Activated CD4-positive, alpha-beta T cell treated with anti-CD3 and anti-CD28 coated beads, Interleukin-2, Interleukin-4, amounts not matched to agents 100 ng/mL and 50 ng/mL, durations not matched to agents 16 hours and 8 hours (primary cell): ENCODE measurements at places on chromosomes 3 and 15.
A peak's percentile ranks its signal among the peaks of the same experiment; 100 is the strongest.

DNA sequence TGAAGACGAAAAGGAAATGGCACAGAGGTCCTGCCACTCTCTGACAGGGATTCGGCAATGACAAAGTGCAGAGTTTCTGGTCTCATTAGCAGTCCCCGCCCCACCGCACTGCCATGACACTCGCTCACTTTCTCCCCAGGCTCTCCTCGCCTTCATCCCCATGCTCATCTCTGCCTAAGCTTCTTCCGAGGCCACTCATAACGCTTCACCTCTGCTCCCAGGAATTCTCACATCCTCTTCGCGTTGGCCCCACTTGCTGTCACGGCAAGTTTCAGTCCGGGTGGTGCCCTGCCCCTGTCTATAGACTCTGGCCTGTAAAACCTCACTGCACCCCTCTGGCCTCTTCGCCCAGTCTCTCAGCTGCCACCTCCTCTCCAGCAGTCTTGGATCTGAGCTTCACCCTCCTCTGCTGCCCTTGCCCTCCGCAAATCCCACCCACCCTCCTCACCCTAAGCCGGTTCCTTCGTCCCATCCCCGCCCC is 654 bp downstream of the RUBCN start:
- peak; percentile 48 for DNase-seq

DNA sequence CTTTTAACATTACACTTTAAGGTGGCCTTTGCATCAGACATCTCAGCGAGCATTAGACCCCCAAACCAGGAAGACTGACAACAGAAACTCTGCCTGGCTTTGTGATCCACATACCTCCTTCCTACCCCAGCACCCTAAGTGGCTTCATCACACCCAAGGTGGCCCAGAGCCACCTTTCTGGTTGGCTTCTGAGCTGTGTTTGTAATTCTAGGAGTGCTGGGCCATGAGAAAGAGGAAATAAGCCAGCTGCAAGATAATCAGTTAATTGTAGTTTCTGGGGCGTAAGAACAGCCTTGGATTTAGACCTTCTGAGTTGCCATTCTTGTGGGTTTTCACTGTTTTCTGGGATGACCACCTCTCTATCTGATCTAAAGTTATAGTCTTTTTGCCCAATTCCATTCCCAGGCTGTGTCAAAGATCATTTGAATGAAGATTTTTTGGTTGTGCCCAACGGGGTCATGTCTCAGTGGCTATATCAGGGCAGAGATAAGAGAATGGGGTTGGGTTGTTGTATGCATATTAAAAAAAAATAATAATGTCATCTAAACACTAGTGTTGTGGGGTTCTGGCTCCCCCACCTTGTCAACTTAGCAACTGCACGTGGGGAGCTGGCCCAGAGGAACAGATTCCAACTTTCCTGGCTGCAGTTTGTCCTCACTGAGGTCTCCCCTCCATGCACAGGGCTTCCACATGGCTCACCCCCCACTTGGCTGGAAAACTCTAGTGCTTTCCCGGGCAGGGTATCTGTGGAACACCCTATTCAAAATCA is 234.8 kb upstream of the WNT5A start:
- DNase-seq: no peak

DNA sequence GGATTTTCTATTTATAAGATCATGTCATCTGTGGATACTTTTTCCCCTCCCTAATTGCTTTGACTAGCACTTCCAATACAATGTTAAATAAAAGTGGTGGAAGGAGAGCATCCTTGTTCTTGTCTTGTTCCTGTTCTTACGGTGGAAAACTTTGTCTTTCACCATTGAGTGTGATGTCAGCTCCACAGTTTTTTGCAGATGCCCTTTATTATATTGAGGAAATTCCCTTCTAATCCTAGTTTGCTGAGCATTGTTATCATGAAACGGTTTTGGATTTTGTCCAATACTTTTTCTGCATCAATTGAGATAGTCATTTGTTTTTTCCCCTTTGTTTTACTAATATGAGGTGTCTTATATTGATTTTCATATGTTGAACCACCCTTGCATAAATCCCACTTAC is 19.9 kb upstream of the IL20RB start:
- DNase-seq: no peak

- no peak for DNase-seq
Measured at GRCh38 chr15:68844856-68845550, 24.3 kb upstream of the ANP32A start.

GRCh38 chr3:30989276-30990030 is 95.0 kb upstream of the GADL1 start:
- DNase-seq: no peak

GRCh38 chr3:105490045-105490444 is 123.3 kb downstream of the ALCAM start:
- DNase-seq: no peak

- DNase-seq: no peak
Measured at GRCh38 chr15:101372960-101373525, 78.0 kb upstream of the SNRPA1 start.

DNA sequence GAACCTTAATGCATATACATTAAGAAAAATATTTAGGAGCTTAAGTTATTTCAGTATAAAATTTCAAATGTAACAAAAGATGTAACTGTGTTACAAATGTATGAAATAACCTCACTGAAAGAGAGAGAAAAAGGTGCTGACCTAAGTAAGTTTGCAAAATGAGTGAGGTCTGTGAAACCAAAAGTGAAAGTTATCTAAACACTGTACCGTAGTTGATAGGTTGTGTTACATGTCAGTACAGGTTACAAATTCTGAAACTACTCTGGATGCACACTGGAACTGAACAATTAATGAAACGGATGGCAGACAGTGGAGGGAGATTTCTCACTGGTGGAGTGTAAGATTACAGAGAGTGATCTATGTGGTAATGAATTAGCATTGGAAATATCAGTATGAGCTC is 420.7 kb downstream of the ZNF385D start:
- DNase-seq: peak; percentile 13

- peak; percentile 54 for DNase-seq
Measured at GRCh38 chr15:43253431-43254403, 13.0 kb downstream of the TGM5 start.

DNA sequence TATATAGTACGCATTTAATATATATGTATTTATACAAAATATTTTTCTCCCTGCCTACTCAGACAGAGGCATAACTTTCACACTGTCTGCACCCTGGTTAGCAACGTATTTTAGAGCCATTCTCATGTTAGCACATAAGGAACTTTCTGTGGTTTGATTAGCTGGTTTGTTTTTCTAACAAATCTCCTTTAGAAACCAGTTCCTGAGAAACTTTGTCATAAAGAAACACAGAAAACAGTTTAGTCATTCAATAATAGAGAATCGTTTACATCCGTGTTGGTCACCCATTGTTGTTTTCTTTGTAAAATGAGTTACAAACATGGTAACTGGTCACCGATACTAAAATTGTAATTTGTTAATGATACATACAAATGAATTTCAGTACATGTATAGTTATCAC is 5.9 kb upstream of the NGRN start:
- peak; percentile 77 for DNase-seq

DNA sequence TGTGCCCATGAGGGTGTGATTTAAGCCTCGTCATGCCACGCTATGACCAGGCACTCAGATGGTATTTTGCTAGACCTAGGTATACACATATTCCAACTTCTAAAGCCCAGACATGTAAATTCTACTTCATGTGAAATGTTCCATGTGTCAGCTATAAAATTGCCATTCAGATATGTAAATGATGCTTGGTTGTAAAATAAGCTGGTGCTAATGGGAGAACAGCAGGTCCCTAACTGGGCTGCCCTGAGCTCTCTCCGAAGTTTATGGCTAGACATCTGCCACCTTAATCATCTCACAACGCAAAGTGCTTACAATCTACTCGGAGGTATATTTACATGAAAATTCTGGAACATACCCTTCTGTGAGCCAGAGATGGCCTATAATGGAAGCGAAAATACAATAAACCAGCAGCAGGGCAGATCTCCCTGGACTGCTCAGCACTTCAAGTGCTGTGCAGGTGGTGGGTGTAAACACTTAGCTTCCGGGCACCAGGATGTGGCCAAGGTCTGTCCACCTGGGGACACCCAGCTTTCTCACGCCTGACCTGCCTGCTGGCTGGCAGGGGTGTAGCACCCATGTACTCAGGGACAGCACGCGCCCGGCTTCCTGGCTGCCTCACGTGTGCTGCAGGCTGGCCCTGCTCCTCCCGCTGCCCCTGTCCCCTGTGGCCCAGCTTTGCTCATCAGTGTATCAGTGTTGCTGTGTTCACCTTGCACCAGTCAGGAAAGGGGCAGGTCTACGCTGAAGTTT is 82.0 kb downstream of the CHDH start:
- DNase-seq: no peak

GRCh38 chr3:30524357-30525040 is 81.9 kb upstream of the TGFBR2 start:
- peak; percentile 33 for DNase-seq

- DNase-seq: no peak
Measured at GRCh38 chr15:39340903-39341645, 239.8 kb upstream of the THBS1 start.

DNA sequence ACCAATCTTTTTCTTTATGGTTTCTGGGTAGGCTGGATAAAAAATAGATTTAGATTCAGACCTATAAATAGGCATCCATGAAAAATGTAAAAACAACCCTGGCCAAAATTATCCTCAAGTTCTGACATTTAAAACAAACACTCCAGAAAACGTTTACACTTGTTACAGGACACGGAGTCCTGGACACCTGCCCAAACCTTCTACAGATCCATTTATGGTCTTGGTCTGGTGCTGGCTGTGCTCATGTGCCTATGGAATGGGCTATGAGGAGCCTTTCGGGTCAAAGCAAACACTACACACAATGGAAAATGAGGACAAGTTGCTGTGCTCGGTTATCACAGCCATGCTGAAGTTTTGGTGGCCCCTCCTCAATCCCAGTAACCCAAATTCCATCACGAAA is 108.1 kb downstream of the PDZRN3 start:
- no peak for DNase-seq

DNA sequence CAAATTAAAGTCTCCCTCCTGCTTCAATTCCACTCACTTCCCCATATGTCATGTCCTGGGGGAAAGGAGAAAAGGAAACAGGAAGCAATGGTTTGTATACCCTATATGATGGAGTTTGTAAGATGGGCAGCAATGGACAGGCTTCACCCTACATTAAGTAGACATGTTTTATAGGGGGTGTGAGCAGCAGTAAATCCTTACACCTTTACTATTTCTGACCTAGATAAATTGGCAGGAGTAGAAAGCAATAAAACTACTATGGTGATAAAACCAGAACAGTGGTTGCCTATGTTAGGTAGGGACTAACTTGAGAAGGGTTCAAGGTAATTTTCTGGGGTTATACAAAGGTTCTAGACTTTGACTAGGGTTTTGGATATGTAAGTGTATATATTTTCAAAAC is 301.7 kb downstream of the GBE1 start:
- DNase-seq: no peak

DNA sequence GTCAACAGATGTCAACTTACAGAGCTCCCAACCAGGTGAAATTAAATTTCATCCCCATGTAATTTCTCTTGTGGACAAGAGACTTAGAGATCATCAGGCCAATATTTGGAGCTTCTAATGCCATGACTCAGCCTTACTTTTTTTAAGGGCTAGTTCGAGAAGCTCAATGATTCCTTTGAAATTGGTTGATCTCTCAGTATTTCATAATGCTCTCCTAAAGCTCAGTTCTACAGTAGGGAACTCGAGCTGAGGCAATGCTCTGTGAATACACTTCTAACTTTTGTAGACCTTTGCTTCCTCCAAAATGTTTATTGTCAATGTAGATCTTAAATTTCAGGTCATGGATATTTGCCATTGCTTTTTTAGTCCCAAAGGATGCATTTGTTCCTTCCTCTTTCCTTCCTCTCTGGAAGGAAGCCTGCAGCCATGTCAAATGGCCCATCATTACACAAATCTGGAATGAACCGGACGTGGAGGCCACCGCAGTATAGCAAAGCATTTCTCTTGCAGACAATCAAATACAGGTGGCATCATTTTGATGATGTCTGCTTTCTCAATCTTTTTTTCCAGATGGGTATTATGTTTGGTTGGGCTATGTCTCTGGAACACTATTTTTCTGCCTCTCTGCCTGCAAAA is 28.3 kb downstream of the STARD5 start:
- no peak for DNase-seq

- no peak for DNase-seq
Measured at GRCh38 chr3:183743231-183743630, 45.6 kb downstream of the YEATS2 start.

DNA sequence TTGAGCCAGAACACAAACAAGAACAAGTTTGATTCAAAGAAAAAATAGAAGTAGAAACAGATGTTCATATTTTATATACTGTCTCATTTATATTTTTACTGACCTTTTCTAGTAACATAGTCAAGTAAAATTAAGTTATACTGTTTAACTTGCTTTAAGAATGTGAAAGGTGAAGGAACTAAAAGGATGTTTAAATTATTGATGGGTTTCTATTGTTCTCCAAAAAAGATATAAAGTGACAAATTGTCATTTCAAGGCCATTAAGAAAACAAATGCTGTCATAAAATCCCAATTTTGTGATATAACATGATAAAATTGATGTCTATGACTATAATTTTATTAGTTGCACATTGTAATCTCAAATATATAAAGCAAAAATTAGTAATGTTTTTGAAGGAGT is 7.3 kb downstream of the GPR149 start:
- no peak for DNase-seq

DNA sequence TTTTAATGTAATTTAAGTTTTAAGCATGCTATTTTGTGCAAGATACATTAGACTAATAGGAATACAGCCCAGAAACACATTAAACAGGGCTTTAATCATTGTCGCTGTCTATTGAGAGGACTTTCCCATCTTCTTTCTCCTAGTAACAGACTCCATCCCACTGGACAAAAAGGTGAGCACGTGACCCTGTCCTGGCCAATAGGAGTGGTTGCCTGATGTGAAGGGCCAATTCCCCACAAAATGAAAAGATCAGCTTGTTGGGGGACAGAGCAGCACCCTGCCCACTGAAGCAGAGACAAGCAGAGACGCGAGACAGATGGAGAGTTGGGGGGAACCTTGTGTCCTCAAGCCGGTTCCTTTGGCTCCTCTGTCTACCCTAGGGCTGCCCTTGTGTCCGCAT is 21.2 kb downstream of the CRYGS start:
- no peak for DNase-seq

GRCh38 chr3:127747066-127747465 is 74.3 kb downstream of the ABTB1 start:
- no peak for DNase-seq

GRCh38 chr3:52109611-52110301 is 44.5 kb downstream of the POC1A start:
- no peak for DNase-seq
